ENCODE measurements at places on chromosomes 16 and 17.

- DNase-seq: no peak
These were observed 19.7 kb downstream of the ZFHX3 start for GRCh38 chr16:73028263-73028662.

GRCh38 chr16:12252616-12253015, 276.1 kb downstream of the SNX29 start:
- DNase-seq: no peak

GRCh38 chr17:60392845-60393702, 1.1 kb upstream of the USP32 start:
- DNase-seq: no peak

DNA sequence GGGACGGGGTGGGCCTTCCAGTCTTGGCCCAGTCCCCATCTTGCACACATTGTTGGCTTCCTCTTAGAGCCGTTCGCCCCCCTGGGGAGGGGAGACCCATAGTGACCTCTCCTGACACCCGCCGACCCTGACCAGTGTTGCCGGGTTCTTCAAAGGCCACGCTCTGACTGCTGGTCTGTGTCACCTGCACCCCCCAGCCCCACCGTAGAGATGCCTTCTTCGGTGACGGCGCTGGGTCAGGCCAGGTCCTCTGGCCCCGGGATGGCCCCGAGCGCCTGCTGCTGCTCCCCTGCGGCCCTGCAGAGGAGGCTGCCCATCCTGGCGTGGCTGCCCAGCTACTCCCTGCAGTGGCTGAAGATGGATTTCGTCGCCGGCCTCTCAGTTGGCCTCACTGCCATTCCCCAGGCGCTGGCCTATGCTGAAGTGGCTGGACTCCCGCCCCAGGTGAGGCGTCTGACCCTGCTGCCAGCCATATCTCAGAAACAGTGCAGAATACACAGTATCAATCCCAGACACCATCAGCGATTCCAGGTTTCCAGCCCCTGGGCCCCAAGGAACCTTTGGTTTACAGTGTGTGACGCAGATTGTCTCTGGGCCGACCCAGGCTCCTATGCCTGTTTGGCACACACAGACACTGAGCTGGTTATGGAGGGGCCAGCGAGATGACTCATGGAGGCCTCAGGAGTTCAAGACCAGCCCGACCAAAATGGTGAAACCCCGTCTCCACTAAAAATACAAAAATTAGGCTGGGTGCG, 1.3 kb downstream of the SLC26A11 start:
- no peak for DNase-seq

GRCh38 chr17:8855477-8856204, 11.8 kb downstream of the PIK3R6 start:
- DNase-seq: no peak

- DNase-seq: no peak
These were observed 112.5 kb upstream of the CHMP6 start for GRCh38 chr17:80878876-80879722.

GRCh38 chr17:7314719-7315569, at the start of gene GPS2:
Gene GPS2, minus strand, starts transcription at chr17:7315360. Its CDS starts 308 bp downstream, at chr17:7315052.
- peak; percentile 93 for DNase-seq

- DNase-seq: no peak
These were observed 81.4 kb downstream of the MRM1 start for GRCh38 chr17:36682773-36683172.

GRCh38 chr16:27410761-27411160, 8.8 kb downstream of the IL21R start:
- DNase-seq: no peak

Measured in dorsolateral prefrontal cortex (tissue), 122 donors.